ENCODE measurements at places on chromosomes 13 and 19.
A peak's percentile ranks its signal among the peaks of the same experiment; 100 is the strongest.

GRCh38 chr13:40590112-40590862 lies 76.2 kb downstream of the FOXO1 start:
- DNase-seq: no peak

GRCh38 chr13:27177852-27178251 lies 6.2 kb upstream of the USP12 start:
- DNase-seq: no peak

DNA sequence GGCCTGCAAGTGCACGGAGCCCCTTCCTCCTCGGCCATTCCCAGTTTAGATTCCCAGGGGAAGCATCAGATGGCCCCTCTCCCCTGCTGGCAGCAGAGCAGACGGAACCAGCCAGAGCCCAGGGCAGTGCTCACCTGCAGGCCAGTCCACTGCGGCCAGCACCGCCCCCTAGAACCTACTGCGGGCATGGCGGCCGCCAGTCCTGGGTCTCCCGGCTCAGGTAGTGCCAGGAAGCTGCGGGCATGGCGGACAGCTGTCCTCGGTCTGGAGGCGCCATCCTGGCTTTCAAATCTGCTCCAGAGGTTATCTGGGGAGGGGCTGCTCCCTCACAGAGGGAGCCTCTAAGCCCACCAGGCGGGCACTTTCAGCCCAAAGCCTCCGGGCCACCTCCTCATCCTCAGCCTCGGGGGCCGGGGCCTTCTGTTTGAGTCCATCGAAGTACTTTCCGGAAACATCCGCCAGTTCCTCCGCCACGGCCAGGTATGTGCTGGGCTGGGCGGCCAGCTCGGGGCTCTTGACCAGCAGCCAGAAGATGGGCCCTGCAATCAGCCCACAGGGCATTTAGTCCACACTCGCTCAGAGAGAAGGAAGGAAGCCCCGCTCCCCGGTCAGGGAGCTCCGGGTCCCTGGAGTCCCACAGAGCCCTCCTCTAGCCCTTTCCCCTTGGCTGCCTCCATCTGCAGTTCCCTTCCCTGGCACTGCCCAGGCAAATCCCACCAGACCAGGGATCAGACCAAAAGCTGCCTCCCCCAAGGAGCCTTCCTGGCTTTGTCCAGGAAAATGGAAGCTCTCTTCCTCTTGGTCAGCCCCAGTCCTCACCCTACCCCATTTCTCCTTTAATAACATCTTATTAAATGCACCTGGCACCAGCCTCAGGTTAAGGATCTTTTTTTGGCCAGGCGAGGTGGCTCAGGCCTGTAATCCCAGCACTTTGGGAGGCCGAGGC lies 7.0 kb upstream of the GP6 start:
- DNase-seq: no peak

DNA sequence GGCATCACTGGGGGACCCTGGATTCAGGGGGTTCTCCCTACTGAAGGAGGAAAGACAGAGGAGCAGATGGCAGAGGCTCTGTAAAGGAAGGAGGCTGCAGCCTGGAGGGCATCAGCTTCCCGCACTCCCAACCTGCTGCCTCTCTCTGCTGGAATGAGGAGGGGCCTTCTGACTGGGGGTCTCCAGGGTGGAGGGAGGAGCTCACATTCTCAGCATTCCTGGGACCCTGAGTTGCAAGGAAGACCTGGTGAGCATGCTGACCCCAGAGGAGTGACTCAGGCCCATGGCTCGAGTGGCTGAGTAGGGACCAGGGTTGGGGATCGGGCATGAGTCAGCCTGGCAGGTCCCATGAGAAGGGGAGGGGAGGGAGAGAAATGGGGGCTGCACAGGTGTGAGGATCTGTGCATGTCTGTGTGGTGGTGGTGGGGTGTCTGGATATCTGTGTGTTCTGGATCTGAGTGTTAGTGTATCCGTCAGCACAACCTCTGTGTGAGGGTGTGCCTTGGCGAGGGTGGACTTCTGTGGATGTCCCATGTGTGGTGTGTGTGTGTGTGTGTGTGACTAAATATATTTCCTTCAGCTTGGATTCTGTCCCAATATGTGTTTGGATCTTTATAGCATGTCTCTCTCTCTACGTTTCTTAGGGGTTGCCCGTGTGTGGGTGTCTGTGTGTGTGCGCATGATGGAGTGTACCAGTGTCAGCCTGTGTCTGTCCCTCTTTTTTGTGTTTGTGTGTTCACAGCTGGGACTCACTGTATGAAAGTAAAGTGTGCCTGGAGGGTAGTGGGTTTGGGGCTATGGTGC lies 4.6 kb downstream of the AXL start:
- DNase-seq: peak; percentile 90

DNA sequence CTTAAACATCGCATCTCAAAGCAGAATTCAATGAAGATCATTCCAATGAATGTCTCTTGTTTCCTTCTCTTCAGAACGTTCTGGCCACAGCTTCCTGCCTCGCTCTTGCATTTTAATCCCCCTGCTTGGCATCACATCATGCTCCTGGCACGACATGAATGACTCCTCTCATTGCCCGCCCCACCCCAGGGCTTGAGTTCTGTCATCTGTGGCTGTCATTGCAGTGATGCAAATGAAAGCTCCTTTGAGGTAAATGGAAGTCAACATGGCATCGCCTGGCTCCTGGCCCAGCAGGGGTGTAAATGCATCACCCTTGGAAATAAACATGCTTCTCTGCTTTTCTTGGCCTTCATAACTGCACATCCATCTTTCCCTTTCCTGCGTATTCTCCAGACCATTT lies 48.6 kb downstream of the SCEL start:
- DNase-seq: no peak

DNA sequence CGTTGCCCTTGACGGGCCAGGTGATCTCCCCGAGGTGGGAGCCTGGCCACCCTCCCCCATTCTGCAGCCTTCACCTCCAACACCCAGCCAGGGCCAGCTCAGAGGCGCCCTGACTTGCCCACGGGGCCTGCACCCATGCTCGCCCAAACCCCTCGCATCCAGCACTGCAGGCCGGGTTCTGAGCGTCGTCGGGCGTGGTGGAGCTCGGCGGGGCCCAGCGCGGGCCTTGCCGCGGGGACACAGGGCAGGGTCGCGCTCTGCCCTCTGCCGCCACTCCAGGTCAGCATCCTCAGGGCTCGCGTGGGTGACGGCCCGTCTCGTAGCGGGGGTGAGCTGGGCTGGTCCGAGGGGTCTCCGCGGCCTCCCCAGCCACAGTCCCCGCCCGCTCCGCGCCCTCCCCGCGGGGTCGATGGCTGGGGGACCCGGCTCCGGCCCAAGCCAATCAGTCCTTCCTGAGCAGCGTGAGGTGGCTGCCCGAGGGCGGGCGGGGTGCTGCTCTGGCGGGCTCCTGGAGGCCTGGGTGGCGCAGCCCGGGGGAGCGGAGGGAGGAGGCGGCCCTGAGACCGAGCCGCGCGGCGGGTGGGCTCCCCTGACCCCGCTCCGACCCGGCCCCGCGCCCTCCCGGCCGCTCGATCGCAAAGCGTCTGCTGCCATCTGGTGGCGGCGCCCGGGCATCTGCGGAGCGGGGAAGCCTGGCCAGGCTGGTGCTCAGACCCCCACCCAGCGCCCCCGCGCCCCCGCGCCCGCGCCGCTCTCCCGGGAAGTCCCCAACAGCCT lies 61.4 kb downstream of the CCNE1 start:
- no peak for DNase-seq

DNA sequence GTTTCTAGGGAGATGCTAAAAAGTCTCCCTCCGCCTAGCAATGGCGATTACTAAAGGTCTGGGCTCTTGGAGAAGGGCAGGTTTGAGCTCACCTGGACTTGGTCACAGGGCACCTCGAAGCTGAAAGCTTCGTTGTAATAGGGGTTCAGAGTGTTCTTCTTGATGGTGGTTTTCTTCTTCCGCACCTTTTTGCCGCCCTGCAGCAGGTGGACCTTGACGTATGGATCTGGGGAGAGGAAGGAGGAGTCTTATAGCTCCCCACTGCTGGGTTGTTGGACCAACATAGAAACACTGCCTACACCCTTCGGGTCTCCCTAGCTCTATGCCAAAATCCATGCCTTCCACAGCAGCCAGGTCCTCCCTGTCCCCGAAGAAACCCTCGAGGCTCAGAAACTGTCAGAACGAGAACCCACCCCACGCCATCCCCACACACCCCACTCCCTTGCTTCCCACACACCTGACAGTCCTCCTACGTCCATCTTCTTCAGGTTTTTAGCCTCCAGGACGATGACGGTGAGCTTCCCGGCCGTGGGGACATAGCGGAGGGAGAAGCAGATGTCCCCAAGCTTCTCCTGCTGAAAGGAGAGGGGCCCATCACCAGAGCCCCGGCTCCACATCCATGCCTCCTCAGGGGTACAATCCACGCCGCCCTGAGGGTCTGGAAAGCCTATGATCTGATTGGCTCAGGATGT lies 5.5 kb downstream of the SYT5 start:
- no peak for DNase-seq

DNA sequence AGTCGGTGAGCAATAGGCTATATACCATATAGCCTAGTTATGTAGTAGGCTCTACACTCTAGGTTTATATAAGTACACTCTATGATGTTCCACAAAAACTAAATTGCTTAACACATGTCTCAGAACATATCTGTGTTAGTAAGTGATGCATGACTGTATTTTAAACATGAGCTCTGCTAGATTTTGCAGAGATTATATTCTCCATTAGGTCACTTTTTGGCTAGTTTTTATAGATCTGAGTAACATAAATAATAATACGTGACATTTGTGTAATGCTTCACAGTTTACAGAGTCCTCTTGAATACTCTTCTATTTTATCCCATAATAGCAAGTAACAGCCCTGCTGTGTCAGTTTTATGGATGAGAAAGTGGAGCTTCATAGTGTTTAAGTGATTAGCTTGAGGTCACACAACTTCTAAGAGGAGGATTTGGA lies 47.8 kb downstream of the NDFIP2 start:
- no peak for DNase-seq

DNA sequence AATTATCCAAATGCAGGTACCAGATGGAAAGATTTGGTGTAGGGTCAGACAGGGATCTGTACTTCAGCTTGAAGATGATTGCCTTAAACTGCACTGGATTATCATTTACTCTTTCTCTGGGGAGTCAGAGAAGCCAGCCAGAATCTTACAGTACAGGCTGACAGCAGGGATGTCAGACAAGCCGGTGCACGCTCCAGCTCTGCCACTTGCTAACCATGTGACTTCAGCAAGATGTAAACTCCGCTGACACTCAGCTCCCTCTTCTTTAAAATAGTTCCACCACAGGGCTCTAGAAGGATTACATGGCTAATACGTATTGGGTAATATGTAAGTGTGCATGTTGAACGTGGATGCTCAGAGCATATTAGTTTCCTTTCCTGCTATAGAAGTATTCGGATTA lies 251.4 kb upstream of the MAB21L1 start:
- no peak for DNase-seq

- DNase-seq: peak; percentile 64
These were observed 45.7 kb upstream of the TDRD3 start for GRCh38 chr13:60351326-60351725.

- no peak for DNase-seq
These were observed 76.7 kb downstream of the SLAIN1 start for GRCh38 chr13:77774181-77774580.

DNA sequence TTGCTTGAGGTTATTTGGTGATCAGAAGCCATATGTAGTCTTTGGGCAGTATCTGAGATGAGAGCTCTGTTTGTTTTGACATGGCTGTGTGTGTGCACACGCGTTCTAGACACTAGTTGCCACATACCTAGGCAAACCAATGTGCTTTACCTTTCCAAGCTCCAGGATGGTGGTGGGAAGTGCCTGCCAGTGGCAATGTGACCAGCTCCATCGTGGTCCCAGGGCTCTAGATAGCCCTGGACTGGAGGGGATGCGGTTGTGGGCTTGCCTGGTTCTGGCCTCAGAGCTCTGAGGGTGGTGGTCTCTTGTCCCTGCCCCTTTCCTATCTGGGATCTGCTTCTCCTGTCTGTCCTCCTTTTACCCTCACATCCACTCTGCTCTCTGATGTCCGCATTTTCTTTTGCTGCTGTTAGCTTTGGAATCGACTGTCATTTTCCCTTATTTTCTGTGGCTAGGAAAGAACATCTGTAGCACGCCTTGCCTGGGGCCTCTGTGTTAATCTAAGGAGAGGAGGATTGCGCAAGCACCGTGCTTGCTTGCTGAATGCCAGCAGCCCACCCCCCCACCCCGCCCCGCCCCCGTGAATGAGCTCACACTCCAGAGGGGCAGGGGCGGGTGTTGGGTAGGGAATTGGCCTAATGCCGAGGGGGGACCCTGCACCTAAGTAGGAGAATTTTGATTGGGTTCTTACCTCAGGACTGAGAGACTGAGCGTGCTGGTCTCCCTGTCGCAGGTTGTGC lies 89.5 kb downstream of the ARHGEF7 start:
- DNase-seq: peak; percentile 63

DNA sequence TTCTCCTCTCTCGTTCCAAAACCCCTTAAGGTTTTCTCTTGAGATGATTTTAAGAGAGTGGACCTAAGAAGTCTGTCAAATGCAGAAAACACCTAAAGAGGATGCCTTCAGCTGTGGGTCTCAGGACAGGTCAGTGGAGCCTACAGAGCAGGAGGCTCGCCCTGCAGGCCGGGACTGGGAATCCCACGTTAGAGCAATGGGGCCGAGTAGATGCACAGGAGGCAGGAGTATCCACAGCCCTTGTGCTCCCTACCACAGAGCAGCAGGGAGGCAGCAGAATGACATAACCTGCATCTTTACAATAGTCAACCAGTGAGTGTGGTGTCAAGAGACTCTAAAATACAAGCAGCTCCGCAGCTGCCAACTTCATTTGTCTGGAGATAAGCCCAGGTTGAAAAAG lies 229.4 kb downstream of the MTUS2 start:
- DNase-seq: no peak

DNA sequence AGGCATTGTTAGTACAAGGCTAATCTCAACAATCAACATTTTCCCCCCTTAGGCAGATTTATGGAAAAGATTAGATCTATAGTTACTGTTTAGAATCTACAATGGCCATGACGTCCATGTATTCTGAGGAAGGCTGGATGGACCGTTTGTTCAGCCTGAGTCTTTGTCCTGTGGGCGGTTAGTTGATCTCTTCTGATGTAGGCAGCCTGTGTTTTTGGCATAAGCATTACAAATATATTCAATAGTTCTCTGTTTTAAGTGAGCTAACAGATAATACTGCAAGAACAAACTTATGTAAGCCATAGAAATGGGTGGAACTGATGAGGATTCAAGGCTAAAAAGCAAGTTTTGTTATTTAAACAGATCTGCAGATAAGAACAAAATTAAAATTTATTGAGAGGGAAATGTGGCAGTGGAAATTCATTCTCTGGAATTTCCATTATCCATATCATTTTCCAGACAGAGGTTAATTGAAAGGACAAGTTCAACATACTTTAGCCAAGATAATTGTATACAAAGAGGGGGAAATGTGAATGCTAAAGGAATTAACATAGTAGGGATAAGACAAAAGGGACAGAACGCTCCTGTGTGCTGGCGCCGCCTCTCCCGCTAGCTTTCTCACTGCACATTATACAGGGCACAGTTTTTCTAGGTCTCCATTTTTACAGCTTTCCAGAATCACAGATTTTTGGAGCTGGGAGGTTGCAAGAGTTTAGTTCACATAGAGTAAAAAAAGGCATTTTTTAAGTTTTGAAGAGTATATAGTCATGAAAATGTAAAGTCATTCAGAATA lies 48.6 kb downstream of the FAM124A start:
- no peak for DNase-seq

GRCh38 chr19:42657556-42657955 lies 62.8 kb upstream of the CEACAM8 start:
- DNase-seq: peak; percentile 48

Measured in renal cortical epithelial cell (primary cell).